ENCODE measurements at places on chromosomes 5 and 9.

DNA sequence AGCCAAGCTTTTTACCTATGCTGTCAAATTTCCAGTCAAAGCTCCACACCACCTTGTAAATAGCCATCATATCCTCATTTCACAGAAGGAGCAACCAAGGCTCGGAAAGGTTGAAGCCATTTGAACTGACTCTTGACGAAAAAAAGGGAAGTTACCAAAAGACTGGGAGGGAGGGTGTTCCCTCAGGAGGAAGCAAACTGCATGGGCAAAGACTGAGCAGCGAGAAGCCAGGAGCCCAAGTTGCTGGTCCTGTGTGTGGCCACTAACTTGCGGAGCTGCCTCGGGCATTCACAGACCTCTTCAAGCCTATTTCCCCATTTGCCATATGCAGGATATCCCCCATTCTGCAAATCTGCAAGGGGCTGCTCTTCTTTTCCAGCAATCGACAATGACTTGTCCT is 37.4 kb downstream of the TTLL11 start:
- no peak for DNase-seq

- no peak for DNase-seq
These were observed 81.8 kb downstream of the ICE1 start for GRCh38 chr5:5504325-5504724.

- no peak for DNase-seq
These were observed 119.8 kb upstream of the PANK3 start for GRCh38 chr5:168699002-168699401.

GRCh38 chr9:10005206-10005605 is 607.6 kb downstream of the PTPRD start:
- no peak for DNase-seq

DNA sequence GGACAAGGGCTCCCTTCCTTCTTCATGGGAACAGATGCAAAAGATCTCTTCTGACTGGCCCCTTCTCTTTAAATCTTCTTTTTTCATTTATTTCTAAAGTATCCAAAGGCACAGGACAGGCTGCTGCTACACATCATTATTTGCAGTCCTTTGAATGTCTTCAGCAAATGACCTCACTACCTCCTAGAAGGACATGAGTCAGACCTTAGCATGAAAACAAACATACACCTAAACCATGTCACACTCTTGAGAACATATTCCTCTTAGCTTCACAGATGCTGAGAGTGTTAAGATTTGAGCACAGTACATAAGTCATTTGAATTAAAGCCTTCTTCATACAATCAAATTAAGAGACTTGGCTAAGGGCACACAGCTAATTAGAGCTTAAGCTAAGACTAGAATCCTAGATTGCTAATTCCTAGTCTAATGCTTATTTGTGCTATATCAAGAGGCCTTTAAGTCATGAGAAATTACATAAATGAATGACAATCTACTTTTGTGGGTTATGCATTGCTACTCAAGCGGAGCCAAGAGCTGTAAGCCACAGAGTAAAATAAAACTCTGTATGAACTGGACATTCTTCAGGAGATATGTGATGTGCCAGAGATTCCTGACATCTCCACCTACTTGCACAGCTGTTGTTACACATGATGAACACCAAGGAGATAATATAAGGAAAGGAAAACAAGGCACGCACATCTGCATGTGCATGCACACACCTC is 109.1 kb upstream of the PTGER4 start:
- no peak for DNase-seq

- DNase-seq: no peak
These were observed 46.9 kb downstream of the SPEF2 start for GRCh38 chr5:35664584-35664983.

- no peak for DNase-seq
These were observed 91.1 kb upstream of the PPP1R26 start for GRCh38 chr9:135388530-135388929.

DNA sequence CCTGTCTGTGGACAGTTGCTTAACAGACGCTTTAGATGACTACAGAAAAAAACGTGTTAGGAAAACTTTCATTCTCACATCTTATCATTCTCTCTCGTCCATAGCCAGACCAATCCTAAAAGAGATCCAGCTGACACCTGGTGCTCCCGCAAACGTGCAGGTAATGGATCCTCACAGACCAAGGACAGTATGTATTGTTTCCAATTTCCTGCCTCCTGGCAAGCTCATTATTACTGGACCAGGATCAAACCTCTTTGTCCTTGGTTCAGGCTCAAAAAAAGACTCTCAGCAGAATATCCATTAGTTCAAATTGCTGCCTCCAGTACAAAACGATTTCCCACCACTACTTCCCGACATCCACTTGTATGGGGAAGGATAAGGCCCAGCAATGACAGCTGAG is 62.4 kb downstream of the SERINC5 start:
- no peak for DNase-seq

- DNase-seq: no peak
These were observed 470.6 kb downstream of the CCDC171 start for GRCh38 chr9:16023446-16023845.

Data from stimulated activated CD8-positive, alpha-beta memory T cell treated with anti-CD3 and anti-CD28 coated beads, Interleukin-7, amount 100 ng/mL, for 1 hour (primary cell).